D721Med (cell line): ENCODE measurements at places on chromosomes 6 and 20.

GRCh38 chr6:15264902-15265761, 19.3 kb downstream of the JARID2 start:
- DNase-seq: no peak

DNA sequence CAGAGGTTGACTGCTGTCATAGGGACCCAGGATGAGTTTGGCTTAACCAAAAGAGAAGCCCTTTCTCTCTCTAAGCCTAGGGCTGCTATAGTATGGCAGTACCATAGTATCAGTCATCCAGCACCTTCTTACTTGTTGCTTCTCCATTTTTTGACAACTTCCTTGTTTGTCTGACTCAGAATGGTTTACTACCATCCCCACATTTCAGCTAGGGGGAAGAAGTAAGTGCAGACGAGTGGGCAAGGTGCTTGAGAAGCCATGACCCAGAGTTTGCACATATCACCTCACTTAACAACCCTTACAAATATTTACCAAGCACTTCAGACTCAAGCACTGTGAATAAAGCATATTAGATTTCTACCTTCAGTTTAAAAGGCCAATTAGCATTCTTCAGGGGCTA, 289.9 kb upstream of the TSHZ2 start:
- no peak for DNase-seq

- DNase-seq: no peak
These were observed 15.2 kb downstream of the FOXP4 start for GRCh38 chr6:41561416-41561815.

DNA sequence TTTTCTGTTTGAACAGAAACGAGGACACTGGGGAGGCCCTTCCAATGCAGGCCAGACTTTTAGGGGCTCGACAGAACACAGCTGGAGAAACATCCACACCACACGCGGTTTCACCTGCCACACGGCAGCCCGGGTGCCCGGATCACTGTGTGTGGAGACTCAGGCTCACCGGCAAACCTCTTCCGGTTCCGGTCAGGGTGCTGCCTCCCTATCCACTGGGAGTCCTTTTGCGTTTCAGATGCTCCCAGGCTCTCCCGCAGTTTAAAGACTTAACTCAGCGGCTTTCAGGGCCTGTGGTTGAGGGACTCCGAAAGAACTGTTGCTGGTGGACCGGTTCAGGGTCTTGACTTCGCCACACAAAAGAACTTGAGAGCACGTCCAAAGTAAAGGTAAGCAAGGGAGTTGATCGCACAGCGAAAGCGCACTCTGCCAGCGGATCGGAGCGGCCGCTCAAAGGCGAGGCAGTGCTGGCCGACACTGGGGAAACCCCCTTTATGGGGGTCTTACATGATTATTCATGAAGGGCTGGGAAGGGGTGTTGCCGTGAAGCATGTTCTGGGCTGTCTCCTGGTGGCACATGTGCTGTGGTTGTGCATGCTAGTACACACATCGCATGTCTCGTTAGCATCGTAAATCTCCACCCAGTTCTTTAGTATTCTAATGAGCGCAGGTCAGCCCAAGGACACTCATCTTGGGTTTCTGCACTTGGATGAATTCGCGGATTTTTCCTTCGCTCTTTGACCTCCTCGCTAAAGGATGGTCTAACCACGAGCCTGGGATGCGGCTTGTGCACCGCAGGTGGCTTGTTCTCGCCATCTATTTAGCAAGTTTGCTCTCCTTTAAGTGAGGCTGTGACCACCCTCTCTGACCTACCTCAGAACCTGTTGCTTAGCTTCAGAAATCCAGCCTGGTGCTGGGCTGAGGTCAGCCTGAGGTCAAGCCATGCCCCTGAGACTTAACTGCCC, 180.3 kb downstream of the CDH26 start:
- DNase-seq: no peak

- DNase-seq: no peak
These were observed 285.4 kb downstream of the SMOC2 start for GRCh38 chr6:168726312-168726856.

- DNase-seq: no peak
These were observed 347.8 kb downstream of the CDKAL1 start for GRCh38 chr6:20882014-20882413.

- DNase-seq: no peak
These were observed 32.1 kb downstream of the PKIG start for GRCh38 chr20:44614525-44614924.

DNA sequence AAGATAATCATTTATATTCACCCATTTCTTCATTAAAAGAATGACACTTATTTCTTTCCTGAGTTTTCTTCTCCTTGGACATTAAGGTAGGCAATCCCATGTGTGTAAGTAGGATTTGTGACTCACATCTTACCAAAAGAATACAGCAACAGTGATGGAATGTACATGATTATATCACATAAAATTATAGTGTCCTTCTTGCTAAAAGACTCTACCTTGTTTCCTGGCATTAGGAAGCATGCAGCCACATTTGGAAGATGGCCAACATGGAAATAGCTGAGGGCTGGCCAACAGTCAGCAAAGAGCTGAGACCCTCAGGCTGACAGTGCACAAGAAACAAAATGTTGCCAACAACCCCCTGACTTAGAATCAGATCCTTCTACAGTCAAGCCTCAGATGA, 327.9 kb upstream of the MARCKS start:
- DNase-seq: no peak

GRCh38 chr6:16766836-16767745, 5.8 kb upstream of the ATXN1 start:
- no peak for DNase-seq

- DNase-seq: no peak
These were observed 34.9 kb upstream of the GTSF1L start for GRCh38 chr20:43761386-43762340.

DNA sequence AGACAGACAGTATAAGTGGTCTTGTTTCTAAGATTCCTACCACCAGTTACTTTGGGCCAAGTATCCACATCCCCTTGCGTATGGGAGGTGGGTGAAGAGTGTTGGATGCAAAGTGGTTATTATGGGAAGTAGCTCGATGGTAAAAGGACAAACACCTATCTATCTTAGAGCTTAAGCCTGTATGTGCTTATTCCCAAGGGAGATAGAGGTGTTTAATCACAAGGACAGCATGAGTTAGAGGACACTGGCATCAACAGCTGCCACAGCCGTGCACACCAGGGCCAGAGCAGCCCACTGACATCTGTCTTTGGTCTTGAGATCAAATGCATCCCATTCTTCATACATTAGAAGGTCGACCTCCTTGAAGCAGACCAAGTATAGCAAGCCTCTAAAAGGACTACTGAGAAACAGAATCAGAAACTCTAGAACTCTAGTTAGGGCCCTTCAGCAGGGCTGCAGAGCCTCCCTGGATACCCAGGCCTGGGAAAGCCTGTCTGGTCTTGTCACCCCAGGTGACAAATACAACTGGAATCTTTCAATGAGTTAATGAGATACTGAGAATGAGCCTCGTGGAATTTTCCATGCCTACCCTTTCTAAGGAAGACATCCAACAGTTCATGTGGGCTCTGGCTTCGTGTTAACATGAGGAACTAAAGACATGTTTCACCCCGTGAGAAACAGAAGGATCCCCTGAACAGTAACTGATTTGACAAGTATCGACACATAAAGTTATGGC, 28.7 kb downstream of the TXNDC5 start:
- DNase-seq: no peak

DNA sequence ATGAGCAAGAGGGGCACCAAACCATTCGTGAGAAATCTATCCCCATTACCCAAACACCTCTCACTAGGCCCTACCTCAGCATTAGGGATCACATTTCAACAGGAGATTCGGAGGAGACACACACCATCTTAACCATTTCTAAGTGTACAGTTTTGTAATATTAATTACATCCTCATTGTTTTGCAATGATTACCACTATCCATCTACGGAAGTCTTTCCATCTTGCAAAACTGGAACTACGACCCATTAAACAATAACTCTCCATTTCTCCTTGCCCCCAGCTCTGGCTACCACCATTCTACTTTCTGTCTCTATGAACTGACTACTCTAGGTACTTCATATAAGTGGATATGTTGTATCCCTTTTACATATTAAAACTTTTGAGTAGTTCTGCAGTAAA, 20.1 kb downstream of the ACOT13 start:
- no peak for DNase-seq

DNA sequence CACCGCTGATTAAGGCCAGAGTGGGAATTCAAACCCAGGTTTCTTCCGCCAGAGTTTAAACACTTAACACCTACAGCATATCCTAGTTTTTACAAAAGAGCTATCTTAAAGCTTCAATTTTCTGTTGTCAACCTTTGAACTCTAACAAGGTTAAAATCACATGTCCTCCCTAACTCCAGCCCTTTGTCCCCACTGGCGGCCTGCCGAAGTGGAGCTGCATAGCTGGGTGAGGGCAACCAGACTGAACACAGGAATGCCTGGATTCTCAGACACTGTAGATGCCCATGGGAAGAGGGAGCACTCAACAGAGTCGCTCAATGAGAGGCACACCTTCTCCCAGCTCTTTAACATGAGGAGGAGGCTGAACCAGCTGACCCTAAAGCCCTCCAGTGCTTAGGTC, 59.1 kb downstream of the LRFN2 start:
- no peak for DNase-seq

GRCh38 chr6:98498144-98498775, 336.1 kb upstream of the POU3F2 start:
- DNase-seq: no peak

GRCh38 chr6:83068616-83069015, 1.1 kb downstream of the DOP1A start:
- DNase-seq: no peak

GRCh38 chr20:50123418-50123817, 10.5 kb upstream of the UBE2V1 start:
- DNase-seq: no peak

- DNase-seq: no peak
These were observed 691 bp downstream of the SYNDIG1 start for GRCh38 chr20:24469894-24470745.

- DNase-seq: no peak
These were observed 5.0 kb downstream of the PSMA7 start for GRCh38 chr20:62138204-62138543.

- DNase-seq: no peak
These were observed 99.3 kb downstream of the PSMB1 start for GRCh38 chr6:170453586-170454511.

GRCh38 chr6:73521351-73521985, 636 bp upstream of the EEF1A1 start:
- DNase-seq: no peak

DNA sequence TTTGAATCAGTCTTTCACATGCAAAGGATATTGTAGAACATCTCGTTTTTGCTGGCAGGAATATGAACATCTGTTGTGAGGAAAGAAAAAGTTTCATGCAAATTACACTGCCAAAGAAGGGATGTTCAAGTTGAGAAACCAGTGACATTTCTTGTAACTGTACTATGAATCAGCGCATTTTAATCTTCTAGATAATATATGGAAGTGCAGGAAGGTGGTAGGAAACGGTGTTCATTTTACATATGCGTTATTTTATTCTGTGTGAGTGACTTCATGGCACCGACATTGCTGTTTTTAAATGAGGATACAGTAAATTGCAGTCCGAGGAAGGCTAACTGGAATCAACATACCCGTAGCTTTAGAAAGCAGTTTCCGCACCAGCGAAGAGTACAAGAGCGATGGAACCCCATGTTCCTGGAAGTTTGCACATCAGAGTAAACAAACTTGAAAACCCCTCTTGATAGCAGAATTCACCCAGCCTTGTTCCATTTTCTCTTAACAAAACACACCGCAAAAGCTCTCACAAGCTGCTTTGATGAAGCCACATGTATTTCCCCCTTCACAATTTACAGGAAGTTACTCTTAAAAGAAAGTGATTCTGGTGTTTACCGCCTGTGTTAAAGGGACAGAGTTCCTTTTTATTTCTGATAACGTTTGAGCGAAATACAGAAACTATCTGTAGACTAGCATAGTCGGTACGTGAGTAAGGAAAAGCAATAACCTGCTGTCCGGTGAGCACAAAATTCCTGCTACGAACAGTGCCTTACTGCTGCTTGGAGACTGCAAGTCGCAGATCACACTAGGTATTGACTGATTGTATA, 11.5 kb downstream of the PRDM1 start:
- no peak for DNase-seq

DNA sequence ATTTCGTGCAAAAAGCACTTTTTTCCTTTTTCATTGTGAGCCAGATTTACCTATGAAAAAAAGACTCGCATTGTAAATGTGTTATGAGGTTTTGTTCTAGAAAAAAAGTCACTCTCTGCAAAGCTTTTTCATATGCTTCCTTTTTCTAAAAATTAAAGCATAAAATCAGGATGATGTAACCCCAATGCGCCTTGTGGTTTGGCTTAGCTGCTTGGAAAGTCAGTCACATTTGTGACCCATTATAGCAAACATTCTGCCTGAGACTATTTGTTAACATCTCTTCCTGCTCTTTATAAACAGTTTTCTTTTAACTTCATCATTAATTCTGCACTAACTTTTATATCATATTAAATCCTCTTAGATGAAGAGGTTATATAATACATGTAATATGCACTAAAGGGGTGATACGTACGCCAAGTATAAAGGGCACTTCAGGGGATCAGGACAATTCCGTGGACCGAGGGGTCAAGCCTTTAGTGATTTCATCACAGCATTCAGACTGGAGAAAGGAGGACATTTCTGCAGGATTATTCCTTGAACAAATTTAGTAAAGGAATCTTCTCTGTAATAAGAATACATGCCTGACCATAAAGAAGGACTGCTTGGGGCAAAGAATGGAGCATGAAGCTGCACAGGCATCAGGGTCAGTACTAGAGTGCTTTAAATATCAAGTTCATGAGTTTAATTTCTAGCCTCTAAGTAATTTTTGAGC, 48.1 kb upstream of the SMLR1 start:
- DNase-seq: no peak

DNA sequence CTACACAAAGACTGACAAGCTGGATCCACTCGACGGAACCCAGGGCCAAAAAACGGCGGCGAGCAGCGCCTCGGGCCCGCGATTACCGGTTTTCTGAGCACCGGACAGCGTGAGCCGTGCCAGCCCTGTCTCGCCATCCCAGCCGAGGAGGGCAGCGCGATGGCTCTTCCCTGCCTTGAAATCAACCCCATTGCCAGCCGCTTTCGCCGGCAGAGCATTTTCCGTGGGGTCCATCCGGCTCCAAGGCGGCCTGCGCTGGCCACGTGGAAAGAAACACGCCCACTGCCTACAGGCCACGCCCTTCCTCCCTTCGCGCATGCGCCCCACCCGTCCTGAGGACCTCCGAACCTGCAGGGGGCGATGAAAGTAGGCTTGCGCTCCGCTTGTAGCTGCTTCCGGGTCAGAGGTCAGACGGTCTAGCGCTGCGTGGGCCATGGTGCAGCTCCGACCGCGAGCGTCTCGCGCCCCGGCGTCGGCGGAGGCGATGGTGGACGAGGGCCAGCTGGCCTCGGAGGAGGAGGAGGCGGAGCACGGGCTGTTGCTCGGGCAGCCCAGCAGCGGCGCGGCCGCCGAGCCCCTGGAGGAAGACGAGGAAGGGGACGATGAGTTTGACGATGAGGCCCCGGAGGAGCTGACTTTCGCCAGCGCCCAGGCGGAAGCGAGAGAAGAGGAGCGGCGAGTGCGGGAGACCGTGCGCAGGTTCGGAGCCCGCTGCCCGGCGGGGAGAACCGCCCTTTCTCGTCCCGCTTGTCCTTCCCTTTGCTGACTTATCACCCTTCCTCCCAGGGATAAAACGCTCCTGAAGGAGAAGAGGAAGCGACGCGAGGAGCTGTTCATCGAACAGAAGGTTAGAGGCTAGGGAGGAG, at the start of gene NOL7:
TSS of gene NOL7 (plus strand) at position 410 of the 866 bp plus-strand sequence. CDS start at position 434, 24 bp downstream.
- peak; percentile 83 for DNase-seq
